ENCODE measurements at places on chromosomes 6 and 20.

DNA sequence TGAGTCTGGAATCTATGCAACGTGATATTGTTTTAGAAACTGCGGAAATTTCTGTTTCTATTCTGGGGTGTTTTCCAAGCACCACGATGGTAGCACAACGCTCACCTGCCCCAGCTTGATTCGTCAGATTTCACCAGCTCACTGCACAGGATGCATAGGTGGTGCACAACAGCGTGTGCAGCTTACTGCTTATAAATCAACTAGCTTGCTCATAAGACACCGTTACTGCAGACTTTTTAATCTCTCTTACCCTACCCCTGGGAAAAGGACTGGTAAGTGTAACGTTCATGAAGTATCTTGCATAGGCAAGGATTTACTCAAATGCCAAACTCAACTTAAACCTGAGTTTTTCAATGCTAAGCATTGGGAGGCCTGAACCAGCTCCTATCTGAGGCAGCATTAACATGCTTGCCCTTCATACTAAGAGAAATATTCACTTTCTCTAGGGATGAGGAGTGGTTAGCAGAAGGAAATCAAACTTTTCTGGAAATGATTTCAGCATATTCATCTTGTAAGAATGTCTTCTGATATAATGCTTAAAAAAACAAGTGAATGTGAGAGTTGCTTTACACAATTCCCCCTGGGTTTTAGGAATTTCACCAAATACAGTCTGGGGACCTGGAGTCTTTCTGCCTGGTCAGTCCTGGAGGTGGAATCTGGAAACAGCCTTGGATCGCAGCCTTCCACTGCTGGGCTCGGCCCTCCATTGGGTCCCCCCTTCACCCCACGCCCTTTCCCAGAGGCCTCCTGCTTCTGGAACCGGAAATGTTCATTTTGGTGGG is 100.6 kb downstream of the DACT2 start:
- DNase-seq, result no peak

- DNase-seq, result no peak
Measured at GRCh38 chr6:14192216-14192788, 74.7 kb downstream of the CD83 start.

DNA sequence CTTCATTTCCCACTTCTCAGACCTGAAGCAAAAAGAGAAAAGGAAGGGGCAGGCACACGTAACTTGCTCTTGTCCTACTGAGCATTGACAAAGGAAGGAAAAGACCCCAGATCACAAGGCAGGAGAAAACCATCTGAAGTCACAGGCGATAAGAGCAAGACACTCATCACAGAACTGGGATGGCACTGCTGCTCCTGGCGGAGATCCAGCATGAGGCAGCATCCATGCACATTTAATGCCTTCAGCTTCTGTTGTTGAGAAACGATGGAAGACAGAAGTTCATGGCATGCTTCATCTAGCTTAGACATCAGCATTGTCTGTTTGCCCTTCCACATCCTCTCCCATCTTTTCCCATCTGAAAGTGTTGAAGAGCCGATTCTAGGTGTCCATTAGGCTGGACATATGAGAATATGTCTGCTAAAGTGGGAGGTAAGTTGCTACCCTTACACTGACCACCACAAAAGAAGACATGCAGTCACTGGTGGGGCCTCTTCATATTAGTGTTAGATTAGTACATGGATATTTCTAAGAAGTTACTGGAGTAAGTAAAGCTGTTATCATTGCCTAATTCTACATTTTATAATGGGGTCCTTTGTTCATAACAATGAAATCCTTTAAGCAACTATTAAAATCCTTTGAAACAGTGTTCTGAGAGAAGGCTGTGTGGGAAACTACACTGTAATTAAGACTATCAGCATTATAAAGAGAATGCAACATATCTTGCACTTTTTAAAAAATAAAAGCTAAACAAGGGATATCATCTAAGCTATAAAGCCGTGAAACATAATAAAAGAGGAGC is 618.5 kb downstream of the C6orf118 start:
- DNase-seq, result no peak

DNA sequence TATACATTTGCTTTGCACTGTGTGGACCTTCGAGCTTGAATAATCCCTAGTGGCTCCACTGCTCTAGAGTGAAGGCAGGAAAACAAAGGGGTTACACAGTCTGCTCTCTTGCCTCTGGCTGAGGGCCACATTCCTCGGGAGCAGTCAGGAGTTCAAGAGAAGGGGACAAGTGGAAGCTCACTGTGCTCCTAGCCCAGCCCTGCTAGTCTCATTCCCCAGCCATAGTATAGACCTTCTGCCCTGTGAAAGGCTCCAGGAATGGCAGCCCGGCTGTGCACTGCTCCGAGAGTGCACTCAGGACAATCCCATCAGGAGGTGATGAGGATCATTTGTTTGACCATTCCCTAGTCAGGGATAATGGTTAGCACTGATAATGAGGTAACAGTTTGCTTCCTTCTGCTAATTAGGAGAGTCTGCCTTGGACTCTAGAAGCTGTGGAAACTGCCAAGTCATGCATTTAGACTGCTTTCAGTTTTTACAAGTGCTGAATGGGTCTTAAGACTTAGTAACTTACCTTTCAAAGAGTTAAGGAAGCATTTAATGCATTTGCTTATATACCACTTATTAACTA is 8.5 kb downstream of the IYD start:
- no peak for DNase-seq

DNA sequence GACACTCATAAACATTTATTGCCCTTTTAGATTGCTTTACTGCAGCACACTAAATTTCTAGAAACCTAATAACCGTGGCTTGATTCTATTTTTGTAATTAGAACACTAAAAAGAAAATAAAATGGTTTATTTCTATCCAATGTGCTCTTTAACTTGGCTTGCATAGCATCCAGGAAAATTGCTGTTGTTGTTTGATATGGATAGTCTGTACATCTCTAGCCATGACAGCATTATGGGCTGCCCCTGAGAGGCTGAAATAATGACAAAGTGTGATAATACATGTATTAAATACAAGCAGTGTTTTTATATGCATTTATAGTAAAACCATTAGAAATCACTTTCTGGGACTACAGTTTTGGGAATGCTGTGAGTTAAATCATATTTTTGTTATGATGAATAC is 472.5 kb downstream of the EPM2A start:
- DNase-seq, result no peak

GRCh38 chr20:24164360-24164759 is 175.8 kb upstream of the GGTLC1 start:
- DNase-seq, result peak; percentile 21

- DNase-seq, result no peak
Measured at GRCh38 chr6:26474439-26474881, 16.7 kb downstream of the BTN2A1 start.

DNA sequence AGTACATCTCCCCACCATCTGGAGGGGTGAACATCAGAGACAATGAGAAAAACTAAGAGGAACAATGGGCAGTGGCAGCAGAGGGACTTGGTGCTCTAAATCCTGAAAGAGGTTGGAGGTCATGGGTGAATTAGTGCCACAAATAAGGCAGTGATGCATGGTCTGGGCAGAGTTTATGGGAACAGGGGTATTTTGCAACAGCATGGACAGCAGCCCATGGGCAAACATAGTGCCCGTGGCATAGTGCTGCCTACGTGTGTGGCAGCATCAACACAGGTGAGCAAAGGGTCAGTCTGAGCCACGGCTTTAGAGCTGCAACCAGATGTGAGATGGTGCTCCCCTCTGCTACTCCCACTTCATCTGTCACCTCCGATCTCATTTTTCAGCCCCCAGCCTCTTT is 459.1 kb upstream of the CITED2 start:
- no peak for DNase-seq

GRCh38 chr6:20693466-20694063 is 159.3 kb downstream of the CDKAL1 start:
- DNase-seq, result no peak

- DNase-seq, result no peak
Measured at GRCh38 chr6:158847786-158848185, 28.6 kb upstream of the EZR start.

DNA sequence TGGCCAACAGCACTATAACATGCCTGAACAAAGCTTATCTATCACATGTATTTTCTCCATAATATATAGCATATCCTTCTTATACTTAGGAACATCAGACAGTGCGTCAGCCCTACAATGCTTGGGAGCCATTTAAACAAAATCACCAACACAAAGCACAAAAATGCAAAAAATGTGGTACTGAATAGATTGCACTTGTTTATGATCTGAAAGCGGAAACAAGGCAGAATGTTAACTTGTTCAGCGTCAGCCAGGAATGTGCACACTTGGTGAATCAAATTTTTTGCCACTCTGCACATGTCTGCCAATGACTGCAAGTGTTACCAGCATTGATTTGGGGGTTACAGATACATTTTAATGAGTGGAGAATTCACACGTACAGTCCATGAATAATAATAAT is 14.8 kb downstream of the SLC35A1 start:
- DNase-seq, result no peak

GRCh38 chr6:505374-505773 is 113.8 kb downstream of the IRF4 start:
- no peak for DNase-seq

DNA sequence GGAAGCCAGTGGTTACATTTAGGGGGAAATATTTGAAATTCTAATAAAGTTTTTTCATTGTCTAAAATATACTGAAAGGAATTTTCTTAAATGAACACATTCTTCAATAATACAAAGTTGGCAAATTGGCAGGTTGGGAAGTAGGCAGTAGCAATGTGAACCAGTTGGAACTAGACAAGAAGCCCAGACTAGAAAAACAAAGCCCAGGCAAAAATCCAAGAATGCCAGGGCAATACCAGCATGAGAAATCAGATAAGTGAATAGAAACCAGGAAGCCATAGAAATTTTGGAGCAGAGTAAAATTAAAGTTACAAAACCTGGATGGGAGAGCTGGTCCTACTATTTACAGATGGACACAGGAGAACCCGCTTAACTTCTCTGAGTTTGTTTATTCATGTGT is 52.2 kb downstream of the TPBG start:
- DNase-seq, result no peak

DNA sequence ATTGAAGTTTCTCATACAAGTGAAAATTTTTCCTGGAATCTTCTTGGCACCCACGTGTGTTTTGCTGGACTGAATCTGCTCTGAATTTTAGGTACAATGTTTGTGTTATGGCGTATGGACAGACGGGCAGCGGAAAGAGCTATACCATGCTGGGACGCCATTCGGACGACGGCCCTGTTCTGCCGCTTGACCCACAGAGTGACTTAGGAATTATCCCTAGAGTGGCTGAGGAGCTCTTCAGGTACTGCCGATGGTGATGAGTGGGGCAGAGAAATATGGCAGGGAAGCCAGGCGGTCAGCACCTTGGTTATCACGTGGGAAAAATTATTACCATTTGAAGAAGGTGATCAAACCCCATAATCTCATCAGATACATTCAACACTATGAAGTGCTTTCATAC is 36.3 kb downstream of the KIF25 start:
- no peak for DNase-seq

DNA sequence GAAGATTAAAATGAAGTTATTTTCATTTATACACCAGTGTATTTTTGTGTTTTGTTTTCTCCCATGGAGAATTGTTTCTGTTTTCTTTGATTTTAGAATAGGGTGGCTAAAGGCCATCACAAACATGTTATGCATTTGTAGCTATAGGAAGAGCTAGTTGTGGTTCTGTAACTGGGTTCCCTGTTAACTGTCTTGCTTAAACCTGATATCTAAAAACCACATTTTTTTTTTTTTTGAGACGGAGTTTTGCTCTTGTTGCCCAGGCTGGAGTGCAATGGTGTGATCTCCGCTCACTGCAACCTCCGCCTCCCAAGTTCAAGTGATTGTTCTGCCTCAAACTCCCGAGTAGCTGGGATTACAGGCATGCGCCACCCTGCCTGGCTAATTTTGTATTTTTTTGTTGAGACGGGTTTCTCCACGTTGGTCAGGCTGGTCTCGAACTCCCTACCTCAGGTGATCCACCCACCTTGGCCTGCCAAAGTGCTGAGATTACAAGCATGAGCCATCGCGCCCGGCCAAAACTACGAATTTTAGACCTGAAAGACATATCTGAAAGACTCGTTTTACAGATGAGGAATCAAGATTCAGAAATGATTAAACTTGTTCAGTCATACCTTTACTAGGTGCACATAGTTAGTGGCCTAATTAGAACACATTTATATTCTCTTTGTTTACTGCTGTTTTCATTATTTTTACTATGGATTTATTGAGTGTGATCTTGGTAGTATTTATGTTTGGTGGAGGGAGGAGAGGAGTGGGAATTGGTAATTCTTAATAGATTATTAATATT is 18.0 kb downstream of the SCAF8 start:
- DNase-seq, result no peak

GRCh38 chr6:121437851-121438651 is 2.6 kb downstream of the GJA1 start:
- DNase-seq, result no peak

- no peak for DNase-seq
Measured at GRCh38 chr6:73713426-73714147, 17.6 kb downstream of the CD109 start.

- DNase-seq, result no peak
Measured at GRCh38 chr20:7579888-7580287, 360.4 kb downstream of the HAO1 start.

DNA sequence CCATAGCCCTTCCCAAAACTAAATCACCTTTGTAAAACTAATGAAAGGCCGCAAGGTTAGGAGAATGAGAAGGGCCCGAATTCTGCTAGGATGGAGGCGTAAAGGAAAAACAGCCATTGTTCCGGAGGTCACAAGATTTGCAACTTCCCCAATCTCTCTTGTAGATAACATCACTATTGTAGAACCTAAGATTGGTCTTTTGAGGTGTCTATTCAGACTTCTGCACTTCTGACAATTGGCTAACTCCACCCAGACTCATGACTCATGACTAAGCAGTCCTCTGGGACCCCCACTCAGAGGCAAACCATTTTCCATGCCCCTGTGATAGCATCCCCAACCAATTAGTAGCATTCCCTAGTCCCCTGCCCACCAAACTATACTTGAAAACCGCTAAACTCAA is 210.5 kb upstream of the SHLD1 start:
- no peak for DNase-seq

DNA sequence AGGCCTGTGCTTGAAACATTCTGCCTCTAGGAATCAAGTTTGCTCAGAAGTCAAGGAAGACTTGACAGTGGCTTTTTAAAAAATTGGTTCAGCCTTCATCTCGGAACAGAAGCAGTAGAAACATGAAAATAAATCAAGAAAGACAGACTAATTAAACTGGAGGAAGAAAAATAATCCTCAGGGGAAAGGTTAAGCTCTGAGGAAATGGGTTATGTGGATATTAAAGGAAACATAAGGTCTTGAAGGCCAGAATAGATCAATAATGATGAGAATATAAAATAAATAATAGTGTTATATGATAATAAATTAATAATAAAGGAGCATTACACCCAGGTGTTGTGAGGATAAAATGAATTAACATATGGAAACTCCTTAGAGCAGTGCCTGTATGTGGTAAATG is 121.7 kb downstream of the GPR63 start:
- DNase-seq, result no peak

DNA sequence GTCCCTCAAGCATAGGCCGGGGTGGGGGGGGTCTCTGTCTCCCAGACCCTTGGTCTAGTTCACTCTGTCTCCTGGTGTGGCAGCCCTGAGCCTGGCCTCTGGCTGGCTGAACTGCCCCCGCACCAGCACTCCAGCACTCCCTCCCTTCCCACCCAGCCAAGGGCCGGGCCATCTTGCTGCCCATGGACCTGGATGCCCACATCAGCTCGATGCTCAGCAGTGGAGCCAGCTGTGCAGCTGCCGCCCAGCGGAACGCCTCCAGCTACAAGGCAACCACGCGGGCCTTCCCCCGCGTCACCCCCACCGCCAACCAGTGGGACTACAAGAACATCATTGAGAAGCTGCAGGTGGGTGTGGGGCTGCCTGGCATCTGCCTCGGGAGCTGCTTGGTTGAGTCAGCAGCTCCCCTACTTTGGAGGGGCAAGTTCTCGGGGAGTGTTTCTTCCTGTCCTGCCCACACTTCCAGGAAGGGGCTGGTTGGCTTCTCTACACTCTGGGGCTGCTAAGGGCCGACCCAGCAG is 28.4 kb downstream of the UQCC2 start:
- no peak for DNase-seq
